Frontal cortex (tissue), 4 donors: ENCODE measurements at places on chromosomes 1 and 21. TPM values are rescaled to one million over a fixed set of nuclear protein-coding genes. Genes with fewer than 3 reads are reported as not detected.

GRCh38 chr1:192303029-192303428 lies 13.8 kb upstream of the RGS21 start:
- no peak for DNase-seq

- no peak for DNase-seq
Observed at GRCh38 chr1:235867903-235868469, 1.3 kb upstream of the LYST start.

DNA sequence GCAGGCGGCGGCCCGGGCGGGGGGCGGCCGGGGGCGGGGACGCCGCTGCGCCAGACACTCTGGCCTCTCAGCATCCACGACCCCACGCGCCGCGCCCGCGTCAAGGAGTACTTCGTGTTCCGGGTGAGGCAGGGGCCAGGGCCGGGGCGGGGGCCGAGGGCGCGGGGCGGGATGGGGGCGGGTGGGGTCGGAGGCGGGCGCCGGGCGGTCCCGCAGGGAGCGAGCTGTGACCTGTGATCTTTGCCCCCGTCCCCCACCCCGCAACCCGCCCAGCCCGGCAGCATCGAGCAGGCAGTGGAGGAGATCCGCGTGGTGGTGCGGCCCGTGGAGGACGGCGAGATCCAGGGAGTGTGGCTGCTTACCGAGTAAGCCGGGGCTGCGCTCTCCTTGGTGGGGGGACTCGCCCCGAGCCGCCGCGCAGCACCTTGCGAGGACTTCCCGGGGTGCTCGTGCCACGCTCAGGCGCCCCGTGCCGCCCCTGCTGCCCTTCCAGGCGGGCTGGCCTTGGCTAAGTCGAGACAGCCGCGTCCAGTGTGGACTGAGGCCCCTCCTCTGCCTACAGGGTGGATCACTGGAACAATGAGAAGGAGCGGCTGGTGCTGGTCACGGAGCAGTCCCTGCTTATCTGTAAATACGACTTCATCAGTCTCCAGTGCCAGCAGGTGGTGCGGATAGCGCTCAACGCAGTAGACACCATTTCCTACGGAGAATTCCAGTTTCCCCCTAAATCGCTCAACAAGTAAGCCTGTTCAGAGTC lies 514 bp downstream of the TPRG1L start:
- peak; percentile 64 for DNase-seq

Gene FLG2
- total RNA-seq, result not detected

GRCh38 chr1:247316590-247317197 lies 15.0 kb downstream of the ZNF496 start:
- no peak for DNase-seq

Gene NUF2
- 3.3 TPM for total RNA-seq

- DNase-seq, result no peak
Observed at GRCh38 chr1:2248127-2248826, 20.2 kb downstream of the SKI start.

Gene AMY2B
- total RNA-seq, result 146 TPM

Gene CSF3R
- 1.2 TPM for total RNA-seq

DNA sequence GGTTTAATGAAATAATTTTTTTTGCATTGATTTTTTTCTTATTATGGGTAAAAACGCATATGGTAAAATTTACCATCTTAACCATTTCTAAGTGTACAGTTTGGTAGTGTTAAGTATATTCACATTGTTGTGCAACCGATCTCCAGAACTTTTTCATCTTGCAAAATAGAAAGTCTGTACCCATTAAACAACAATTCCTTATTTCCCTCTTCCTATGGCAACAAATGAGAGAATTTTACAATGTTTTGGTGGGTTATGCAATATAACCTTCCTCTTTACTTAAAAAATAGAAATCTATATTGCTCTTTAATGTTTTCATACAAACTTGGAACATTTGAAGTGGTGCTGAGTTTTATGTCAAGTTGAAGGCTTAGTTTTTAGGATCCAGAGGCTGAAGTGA lies 26.6 kb downstream of the MAP3K7CL start:
- no peak for DNase-seq

DNA sequence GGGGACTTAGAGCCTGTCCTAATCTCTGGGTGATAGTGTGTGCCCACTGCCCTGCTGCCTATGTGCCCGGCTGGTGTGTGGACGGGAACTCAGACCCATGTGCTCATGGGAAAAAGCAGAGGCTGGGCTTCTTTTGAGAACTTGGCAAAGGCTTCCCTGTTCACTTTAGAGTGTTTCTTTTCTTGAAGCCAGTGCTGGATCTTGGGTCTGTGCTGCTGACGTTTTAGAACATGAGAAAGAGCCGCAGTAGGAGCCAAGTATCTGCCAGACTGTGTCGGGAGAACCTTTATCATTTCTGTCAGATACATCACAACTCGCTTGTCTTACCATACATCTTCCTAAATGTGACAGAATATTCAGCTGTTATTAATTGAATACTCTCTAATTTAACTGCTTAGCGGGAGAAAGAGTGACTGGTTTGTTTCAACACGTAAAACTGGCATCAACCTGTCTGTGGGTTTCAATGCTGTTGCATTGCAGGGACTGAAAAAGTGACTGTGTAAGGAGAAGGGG lies 195.2 kb downstream of the PBX1 start:
- no peak for DNase-seq

- no peak for DNase-seq
Observed at GRCh38 chr1:84353695-84354094, 44.6 kb upstream of the DNASE2B start.

Gene ST6GALNAC3
- 14.3 TPM for total RNA-seq

GRCh38 chr1:21334214-21335087 lies 44.2 kb upstream of the ECE1 start:
- no peak for DNase-seq

DNA sequence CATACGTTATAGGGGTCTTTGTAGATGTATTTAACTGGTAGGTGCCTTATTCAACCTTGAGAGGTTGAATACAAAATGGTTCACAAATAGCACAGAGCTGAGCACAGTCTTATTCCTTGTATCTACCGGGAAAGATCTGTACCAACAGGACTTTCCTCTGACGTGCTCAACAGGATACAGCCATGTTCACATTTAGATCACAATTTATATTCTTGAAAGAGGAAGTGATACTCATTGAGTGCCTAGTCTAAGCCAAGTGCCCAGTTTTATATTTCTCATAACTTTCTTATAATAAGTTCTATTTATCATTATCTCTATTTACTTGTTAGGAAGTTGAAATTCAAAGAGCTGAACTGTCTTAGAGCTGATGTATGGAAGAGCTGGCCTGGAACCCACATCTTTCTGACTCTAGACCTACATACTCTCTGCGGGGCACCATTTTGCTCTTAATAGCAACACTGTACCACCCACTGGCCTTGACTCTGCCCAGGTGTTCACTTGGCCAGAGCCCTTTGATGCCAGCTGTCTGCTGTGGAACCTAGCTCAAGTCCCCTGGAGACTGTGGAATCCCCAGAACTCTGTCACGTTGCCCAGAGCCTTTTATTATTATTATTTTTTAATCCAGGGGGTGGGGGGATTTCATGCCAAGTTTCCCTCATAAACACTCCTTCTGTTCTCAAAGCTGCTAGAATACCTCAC lies 156.2 kb downstream of the TPR start:
- no peak for DNase-seq

GRCh38 chr21:15224346-15225086 lies 159.7 kb upstream of the NRIP1 start:
- no peak for DNase-seq

Gene B3GALT2
- 148 TPM for total RNA-seq

- DNase-seq, result no peak
Observed at GRCh38 chr21:44913425-44914175, 7.1 kb downstream of the ITGB2 start.

Gene INSRR
- under 0.01 TPM for total RNA-seq

Gene ACTL8
- total RNA-seq, result under 0.01 TPM

Gene CALML6
- not detected for total RNA-seq

DNA sequence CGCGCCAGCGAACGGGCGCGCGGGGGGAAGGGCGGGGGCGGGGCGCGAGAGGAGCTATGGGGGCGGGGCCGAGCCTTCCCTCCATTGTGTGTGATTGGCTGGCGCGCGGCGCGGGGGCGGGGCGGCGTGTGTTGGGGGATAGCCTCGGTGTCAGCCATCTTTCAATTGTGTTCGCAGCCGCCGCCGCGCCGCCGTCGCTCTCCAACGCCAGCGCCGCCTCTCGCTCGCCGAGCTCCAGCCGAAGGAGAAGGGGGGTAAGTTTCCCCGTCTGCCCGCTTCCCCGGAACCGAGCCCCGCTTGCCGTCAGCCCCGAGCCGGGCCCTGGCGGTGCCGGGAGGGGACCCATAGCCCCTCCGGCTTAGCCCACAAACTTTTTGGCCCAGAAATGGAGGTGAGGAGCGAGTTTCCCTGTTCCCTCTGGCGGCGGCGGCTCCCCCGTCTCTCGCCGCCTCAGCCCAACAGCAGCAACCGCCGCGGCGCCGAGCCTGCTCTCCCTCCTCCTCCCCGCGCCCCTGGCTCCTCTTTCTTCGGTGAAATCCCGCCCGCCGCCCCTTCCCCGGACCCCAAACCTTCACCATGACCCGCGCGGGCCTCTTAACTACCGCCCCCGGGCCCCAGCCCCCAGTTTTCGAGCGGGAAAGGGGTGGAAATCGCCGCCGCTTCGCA lies at the start of gene H3-3A:
TSS of gene H3-3A (plus strand) at position 159 of the 666 bp plus-strand sequence. CDS start 1,636 bp downstream, outside the sequence.
- peak; percentile 97 for DNase-seq

Gene NBPF20
- 4.1 TPM for total RNA-seq

DNA sequence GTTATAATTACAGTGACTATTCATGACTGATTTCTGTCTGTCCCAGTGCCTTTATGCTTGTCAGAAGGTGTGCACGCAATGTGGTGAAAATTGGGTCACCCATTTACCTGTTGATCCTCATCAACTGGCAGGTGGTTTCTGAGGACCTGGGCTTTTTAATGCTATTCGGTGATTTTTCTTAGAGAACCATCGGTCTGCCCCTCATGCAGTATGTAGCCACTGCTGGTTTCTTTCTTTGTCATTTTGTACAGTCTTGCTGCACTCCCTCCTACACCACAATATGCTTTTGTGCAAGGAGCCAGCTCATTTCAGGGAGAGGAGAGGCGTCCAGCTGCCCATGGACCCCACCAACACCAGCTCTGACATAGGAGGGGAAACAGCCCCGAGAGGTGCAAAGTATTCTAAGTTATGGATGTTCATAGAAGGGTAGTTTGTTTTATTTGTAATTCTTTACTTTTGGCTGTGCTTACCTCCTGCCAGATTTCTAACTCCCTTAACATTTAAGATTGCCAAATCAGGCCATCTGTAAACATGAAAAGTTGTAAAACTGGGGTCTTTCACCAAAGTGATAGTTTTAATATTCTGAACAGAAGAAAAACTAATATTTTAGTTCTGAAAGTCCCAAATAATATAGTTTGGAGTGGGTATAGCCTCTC lies 325.3 kb downstream of the PTBP2 start:
- DNase-seq, result no peak

DNA sequence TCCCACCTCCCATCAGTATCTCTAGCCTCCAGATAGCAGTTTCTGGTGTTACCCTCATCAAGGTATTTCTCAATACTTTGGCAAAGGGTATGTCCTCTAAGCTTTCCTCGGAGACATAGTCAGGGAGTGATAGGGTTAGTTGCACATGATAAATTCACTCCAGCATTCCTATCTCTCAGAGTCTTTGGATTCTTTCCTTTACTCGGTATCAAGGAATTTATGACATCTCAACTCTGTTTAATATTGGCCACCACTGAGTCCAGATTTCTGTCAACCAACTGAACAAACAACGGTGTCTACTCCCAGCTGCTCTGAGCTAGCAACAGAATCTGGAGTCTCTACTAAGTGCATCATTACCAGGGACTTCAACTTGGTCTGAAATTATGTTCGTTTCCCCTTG lies 233.4 kb downstream of the TM2D1 start:
- no peak for DNase-seq

DNA sequence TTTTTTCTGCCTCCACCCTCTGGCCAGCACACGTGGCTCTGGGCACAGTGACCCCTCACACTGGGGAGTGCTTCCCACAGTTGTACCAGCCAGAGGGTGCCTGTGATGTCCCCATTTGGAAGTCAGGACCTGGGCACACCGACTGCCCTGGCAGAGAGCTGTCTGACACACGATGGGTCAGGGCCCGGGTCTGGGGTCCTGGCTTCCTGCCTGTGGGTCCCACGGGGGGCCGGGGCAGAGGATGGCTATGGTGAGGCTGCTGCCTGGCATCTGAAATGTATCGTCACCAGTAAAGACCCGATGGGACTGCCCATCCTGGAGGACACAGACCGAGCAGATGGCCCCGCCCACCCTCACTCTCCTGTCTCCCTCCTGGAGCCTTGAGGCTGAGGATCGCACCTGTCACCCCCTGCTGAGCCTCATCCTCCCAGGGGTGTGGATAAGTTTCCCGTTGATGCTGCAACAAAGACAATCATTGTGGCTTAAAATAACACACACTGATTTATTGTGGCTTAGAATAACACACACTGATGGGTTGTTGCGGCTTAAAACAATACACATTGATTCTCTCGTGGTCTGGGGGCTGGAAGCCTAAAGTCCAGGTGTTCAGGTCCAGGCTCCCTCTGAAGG lies 88.8 kb upstream of the TTC34 start:
- DNase-seq, result no peak

GRCh38 chr1:179129702-179130473 lies 48.0 kb downstream of the TOR3A start:
- no peak for DNase-seq

- no peak for DNase-seq
Observed at GRCh38 chr1:234611225-234611846, 1.4 kb upstream of the IRF2BP2 start.

DNA sequence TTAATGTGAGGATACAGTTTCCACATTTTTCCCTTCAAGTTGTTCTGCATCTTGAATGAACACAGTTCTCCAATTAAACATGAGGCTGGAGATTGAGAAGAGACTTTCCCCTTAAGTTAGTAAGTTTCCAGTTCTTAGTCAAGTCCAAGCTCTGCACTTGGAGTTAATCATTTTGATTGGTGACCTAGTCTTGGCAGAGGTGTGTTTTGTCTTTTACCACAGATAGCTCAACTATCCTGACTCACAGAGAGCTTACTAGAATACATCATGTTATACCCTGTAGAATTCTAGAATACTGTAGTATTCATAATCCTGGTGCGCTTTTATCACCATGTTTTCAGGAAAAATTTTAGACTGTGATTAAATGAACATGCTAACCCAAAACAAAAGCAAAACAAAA lies 129.2 kb downstream of the CYYR1 start:
- no peak for DNase-seq
